ENCODE measurements at places on chromosomes 3 and 15.

GRCh38 chr3:100131241-100131640 is 16.9 kb upstream of the FILIP1L start:
- DNase-seq, result no peak

- no peak for DNase-seq
These were observed 536.1 kb downstream of the AGBL1 start for GRCh38 chr15:86615816-86616215.

GRCh38 chr3:52109611-52110301 is 44.5 kb downstream of the POC1A start:
- no peak for DNase-seq

DNA sequence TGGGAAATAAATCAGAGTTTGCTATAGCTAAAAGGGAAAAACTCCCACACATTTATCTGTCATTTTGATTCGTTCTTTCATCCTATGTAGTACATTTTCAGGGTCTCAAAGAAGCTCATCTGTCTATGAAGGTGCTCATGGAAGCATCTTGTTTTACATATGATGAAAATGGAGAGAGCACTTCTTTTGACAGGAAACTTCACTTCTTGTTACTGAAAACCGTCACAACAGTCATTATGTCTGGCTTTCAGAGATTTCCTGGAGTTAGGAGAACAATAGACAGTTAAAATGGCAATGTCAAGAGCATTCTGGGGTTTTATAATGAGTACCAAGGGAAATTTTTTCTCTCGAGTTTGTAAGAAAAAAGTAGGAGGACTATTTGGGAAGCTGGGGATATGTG is 83.3 kb downstream of the TMEM108 start:
- DNase-seq, result no peak

DNA sequence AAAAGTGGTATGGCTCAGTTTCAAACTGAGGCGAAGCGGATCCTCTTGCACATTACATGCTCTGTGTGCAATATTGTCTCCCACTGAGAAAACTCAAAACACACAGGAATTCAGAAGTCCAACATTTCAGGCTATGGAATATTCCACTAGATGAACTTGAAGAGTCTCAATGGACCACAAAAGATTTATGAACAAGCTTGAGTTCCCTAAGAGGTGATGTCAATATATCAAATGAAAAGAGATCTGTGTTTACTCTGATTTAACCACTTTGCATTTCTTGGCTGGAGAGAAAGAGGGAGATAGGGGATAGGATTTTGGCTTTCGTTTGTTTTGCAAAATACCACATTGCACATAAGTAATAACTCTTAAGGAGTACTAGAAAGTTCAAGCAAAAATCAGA is 20.3 kb downstream of the PDZRN3 start:
- no peak for DNase-seq

GRCh38 chr3:194685065-194685717 is 492 bp upstream of the FAM43A start:
- no peak for DNase-seq

- DNase-seq, result no peak
These were observed 34.7 kb downstream of the GRK7 start for GRCh38 chr3:141797819-141798447.

- DNase-seq, result no peak
These were observed 32.8 kb downstream of the PLOD2 start for GRCh38 chr3:146128179-146128578.

GRCh38 chr3:66489581-66489980 is 11.2 kb downstream of the LRIG1 start:
- no peak for DNase-seq

DNA sequence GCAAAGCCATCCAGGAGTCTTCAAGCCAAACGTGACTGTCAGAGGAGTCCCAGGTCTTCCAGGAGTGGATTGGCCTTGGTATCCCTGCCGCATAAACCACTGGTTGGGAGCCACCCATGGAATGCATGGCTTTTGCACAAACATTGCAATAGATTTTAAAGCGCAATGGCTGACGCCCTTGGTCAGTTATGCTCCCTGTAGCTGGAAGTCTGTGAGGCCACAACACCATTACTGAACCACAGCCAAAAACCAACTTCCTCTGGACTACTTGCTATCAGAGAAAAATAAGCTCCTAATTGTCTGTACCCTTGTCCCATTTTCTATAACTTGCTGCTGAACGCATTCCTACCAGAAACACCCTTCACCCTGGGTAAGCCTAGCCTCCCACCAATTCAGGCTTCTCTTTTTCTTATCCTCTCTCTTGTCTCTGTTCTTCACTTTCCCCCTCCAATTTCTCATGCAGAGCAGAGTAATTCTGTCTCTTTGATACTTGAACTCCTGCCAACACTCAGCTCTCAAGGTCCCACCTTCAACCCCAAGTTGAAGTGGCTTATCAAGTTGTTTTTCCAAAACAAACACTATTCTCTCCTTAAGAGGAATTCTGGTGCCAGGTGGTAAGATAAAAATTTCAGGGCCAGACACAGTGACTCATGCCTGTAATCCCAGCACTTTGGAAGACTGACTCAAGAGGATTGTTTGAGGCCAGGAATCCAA is 176.4 kb upstream of the UBE2E1 start:
- DNase-seq, result no peak

- no peak for DNase-seq
These were observed 1.4 kb upstream of the MRPS25 start for GRCh38 chr3:15066467-15066866.

DNA sequence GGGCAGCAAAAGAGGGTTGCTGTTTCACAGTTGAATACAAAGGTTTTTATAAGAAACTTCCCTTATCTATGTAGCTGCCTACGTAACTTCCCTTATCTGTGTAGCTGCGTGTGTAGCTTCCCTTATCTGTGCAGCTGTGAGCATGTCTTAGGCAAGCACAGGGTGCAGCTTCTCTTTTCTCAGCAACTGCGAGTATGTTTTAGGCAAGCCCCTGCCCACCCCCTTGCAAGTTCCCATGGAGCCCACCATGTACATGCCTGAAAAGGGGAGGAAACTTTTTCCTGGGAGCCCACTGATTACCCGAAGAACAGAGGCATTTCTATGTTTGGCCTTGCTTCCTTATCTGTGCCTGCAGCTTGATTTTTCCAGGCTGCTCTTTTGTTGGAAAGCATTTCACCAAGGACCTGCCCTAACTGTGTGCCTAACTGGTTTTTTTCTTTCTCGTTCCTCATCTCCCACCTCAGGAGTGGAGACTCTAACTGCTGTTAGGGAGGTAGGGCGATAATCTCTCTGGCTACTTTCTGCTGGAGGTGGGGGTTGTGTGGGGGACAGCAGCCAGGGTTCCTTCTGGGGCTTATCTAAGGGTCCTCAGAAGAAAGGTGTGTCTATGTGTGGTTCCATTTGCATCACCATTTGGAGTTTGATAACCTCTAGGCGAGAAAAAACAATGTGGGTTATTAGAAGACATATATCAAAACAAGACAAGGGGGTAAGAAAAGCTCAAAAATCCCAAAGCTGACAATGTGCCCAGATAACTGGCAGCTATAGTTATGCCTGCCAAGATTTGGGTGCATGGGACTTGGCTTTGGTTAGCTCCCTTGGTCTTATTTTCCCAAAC is 26.0 kb downstream of the SORD start:
- DNase-seq, result no peak

DNA sequence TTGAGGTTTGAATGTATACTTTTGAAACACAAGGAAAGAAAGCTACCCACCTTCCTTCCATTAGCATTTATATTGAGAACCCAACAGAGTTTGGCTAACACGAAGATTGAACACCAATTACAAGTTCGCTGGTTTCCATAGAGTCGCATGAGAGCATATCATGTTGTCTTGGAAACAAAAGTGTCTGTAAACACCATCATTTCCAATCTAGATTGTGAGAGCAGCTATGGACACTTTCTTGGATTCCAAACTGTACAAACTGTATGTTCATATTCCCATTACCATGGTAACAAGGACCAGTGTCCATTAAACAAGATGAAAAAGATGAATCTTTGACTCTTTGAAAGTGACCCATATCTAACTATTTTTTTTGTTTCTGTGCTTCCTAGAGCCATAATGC is 529.9 kb upstream of the ROBO1 start:
- no peak for DNase-seq

- no peak for DNase-seq
These were observed 155 bp downstream of the ACVR2B start for GRCh38 chr3:38453913-38454177.

DNA sequence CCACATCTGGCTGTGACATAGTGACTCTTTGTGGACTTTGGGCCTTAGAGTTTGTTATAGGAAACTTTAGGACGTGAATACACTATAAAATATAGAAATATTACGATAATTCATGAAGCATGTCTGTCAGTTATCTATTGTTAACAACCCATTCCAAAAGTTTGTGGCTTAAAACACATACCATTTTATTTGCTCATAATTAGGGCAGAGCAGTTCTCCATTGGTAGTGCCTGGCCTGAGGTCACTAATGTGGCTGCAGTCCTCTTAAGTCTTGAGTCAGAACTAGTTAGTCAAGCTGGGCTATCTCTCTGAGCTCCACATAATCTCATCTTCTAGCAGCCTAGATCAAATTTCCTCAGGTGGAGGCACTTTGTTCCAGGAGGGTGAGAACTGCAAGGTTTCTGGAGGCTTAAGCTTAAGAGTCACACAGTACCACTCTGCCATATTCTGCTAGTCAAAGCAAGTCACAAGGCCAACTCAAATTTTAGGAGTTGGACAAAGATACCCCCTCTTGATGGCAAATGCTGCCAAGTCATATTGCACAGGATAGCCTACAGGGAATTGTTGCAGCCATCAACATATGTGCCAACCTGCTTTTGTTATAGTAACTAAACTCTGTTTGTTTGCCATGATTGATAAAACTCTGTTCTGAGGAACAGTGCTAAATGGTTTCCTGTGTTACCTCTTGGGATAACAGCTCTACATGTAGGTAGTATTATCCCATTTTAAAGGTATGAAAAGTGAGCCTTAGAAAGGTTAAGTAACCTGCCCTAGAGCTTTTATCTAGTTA is 8.7 kb downstream of the ATXN7 start:
- no peak for DNase-seq

DNA sequence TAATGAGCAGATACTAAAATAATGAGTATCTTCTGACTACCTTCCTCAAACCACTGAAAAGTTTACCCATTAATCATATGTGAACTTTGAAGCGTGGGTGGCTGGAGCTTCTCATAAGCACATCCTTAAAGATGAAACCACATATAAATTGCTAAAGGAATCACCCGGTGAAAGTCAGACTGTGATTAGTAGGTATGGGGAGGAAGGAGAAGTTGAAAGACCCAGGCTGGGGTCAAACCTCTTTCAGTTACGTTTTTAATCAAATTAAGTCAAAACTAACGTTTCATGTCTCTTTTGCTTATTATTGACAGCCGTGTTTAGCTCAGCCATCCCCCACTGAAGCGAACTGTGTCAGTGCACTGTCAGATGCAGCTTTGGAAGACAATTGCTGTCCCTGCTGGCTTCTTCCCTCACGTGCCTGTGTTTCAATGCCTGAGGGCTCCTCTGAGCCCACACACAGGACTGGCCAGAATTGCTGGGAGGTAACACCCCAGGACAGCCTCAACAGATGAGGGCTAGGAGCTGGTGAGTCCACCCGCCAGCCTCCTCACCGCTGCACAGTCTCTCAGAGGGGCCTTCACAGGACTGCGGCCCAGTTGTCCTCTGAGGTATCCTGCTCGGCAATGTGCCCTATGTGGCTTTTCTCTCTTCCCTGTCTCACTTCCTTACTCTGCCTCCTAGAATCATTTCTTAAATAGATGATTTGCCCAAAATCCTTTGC is 29.3 kb upstream of the SH3BP5 start:
- DNase-seq, result no peak

DNA sequence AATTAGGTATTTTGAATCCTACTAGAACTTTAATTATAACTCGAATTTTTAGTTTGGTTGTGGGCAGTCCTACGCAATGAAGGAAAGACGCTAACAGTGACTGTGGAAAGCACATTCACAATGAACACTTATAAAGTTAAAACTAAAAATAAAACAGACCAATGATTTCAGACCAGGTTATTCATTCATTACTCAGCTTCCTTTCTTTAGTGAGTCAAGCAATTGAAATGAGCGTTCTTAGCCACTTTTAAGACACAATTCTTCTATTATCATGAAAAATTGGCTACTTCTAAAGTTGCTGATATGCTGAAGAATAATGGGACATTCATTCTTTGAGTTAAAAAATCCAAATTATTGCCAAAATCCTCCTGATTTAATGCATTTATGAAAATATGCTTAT is 66.0 kb upstream of the CMSS1 start:
- DNase-seq, result no peak

DNA sequence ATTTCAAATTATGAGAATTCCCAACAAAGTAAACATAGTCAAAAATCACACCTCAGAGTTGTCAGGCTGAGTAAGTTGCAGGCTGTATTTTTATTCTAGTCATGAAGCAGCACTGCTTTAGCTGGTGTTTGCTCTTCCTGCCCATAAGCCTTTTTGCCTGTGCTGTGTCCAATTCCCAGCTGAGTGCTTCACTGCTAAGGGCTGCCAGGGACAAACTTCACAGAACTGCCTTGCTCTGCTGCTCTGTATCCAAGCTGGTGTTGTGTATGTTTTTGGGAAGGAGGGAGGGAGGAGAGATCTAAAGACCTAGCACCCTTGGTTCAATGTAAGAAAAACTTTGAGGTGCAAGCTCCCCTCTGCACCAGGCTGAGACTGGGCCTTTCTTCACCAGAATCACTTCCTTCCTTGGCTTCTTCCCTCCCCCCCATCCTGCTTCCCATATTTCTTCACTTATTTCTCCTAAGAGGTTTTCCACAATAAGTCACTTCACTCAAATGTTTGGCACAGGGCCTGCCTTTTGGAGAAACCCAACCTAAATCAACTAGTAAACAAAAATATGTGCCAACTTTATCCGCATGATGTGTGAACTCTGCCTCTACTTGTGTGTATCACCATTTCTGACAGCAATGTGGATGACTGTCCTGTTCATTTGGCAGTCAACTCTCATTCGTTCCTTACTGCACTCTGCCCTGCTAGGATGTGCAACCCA is 156.1 kb downstream of the TBL1XR1 start:
- no peak for DNase-seq

DNA sequence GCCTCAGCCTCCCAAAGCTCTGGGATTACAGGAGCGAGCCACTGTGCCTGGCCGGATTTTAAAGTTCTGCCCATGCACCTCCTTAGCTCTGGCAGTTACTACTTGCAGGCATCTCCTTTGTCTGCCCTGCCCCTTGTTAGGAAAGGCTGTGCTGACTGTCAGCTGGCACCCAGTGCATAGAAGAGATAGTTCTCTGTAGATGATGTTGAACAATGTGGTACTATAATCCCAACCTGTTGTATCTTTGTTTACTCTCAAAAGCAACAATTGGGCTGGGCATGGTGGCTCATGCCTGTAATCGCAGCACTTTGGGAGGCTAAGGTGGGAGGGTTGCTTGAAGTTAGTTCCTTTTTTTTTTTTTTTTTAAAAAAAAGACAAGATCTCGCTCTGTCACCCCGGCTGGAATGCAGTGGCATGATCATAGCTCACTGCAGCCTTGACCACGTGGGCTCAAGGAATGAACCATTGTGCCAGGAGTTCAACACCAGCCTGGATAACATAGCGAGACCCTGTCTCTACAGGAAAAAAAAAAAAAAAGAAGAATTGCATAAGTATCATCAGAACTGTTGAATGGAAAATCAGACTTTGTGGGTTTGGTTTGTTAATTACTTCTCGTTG is 30.6 kb downstream of the FLNB start:
- DNase-seq, result no peak

GRCh38 chr3:173732237-173732636 is 334.7 kb downstream of the NLGN1 start:
- no peak for DNase-seq

- no peak for DNase-seq
These were observed 35.2 kb downstream of the RNF13 start for GRCh38 chr3:149848238-149848637.

GRCh38 chr3:125280668-125281361 is 68.3 kb upstream of the SLC12A8 start:
- no peak for DNase-seq

Data from stimulated activated CD8-positive, alpha-beta memory T cell treated with anti-CD3 and anti-CD28 coated beads, Interleukin-15, amount 100 ng/mL, for 4 hours (primary cell).